ENCODE measurements at places on chromosomes 4 and X.

DNA sequence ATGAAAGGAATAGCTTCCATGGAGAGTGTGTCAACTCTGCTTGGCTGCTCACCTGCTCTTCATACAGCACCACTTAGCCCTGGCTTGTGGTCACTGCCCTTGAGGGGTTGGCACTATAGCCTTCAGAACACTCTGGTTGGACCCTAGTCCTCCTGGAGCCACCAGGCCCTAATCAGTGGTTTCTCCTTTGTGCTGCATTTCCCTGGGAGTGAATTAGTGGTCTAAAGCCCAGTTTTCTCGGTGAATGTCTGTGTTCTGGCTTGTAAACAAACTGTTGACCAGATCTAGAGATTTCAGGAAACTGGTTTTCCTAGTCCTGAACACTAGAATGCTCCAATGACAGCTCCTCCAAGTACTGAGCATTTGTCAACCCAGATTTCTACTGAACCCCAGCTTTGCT, 28.6 kb upstream of the TMEM154 start:
- no peak for DNase-seq

DNA sequence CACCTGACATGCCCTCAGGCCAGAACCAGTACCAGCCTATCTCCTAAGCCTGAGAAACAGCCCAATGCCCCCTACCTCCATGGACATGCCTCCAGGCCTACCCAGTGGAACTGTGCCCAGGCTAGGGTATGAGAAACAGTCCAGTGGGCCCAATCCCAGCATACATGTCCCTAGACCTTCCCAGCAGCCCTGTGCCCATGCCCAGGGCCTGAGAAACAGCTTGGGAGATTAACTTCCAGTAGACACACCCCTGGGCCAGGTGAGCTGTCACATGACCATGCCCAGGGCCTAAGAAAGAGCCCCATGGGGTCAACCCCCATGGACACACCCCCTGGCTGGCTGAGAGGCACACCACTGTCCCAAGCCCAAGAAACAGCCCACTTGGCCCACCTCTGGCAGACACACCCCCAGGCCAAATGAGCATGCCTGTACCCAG, 78.8 kb downstream of the CBR4 start:
- no peak for DNase-seq

- DNase-seq = no peak
Measured at GRCh38 chrX:37000140-37000539, 8.0 kb upstream of the FAM47C start.

- no peak for DNase-seq
Measured at GRCh38 chr4:70914631-70915030, 12.5 kb downstream of the MOB1B start.

DNA sequence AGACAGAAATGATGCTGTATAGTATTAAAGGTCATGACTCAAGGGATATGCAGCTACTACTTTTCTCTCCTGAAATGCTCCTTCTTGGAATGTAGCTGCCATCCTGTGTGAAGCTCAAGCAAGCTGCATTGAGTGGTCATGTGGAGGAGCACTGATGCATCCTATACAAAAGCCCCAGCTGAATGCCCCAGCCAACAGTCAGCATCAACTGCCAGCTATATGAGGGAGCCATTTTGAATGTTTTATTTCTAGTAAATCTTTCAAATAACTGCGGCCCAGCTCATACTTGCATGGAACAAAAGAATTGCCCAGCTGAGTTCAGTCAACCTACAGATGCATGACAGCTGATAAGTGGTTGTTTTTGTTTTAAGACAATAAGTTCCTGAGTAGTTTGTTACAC, 165.0 kb upstream of the GEMIN8 start:
- DNase-seq = no peak

GRCh38 chr4:184733654-184734524, at the start of gene CENPU:
Gene CENPU, minus strand, starts transcription at chr4:184734096. Its CDS starts 34 bp downstream, at chr4:184734062.
- DNase-seq = peak; percentile 97

GRCh38 chr4:53040851-53041250, 178.7 kb downstream of the RASL11B start:
- no peak for DNase-seq

DNA sequence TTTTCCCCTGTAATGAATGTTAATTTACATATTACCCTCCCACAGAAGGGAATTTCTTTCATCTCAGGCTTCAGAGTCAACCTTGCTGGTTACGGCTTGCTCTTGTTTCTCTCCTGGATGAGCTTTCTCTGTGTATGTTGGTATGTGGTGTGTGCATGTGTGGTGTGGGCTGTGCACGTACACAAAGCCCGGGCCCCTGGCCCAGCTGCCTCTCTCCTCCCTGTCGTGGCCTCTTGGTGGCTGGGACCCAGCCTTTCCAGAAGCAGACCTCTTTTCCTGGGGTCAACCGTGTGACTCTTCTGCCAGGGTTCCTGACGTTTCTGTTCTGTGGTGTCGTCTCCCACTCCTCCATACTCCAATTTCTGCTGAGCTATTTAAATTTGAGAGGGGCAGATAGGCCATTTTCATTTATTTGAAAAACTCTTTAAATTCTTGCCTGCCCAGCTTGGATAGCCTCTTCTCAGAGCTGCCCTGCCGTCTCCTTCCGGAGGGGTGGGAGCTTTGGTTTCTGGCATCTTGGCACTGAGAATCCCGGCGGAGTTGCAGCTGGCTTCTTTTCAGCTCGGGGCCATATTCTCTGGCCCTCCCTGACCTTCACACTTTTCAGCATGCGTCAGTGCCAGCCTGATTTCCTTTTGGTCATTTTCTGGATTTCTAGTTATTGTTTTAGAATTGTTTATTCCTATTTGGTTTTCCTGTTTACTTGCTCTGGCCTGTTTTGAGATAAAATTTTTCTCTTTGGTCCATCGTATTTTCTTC, 25.1 kb downstream of the FHDC1 start:
- no peak for DNase-seq

Measured in activated naive CD4-positive, alpha-beta T cell treated with anti-CD3 and anti-CD28 coated beads, Interleukin-2, amount 10 ng/mL, durations not matched to agents 7 days and 5 days (primary cell).